Muscle of arm (tissue), 14 donors: ENCODE measurements at places on chromosomes 2 and 18. TPM values are rescaled to one million over a fixed set of nuclear protein-coding genes. Genes with fewer than 3 reads are reported as not detected.

BMP10 gene
- polyA plus RNA-seq, result not detected

HIBCH gene
- polyA plus RNA-seq, result not detected

INPP5D gene
- not detected for polyA plus RNA-seq

SOWAHC gene
- 12.6 TPM for polyA plus RNA-seq

KCNK3 gene
- 5.8 TPM for polyA plus RNA-seq

FAM237A gene
- not detected for polyA plus RNA-seq

PJVK gene
- polyA plus RNA-seq, result 3.7 TPM

LIMS3 gene
- 6.1 TPM for polyA plus RNA-seq

RAB6C gene
- 0.42 TPM for polyA plus RNA-seq

SLC11A1 gene
- polyA plus RNA-seq, result not detected

RABL2A gene
- polyA plus RNA-seq, result 35.8 TPM

ATOH8 gene
- 17.8 TPM for polyA plus RNA-seq

TMEM37 gene
- 8.3 TPM for polyA plus RNA-seq

ATG9A gene
- 31.1 TPM for polyA plus RNA-seq

OXER1 gene
- polyA plus RNA-seq, result 4.9 TPM

PXDN gene
- 130 TPM for polyA plus RNA-seq

CYP27C1 gene
- 6.2 TPM for polyA plus RNA-seq

CD207 gene
- 3.2 TPM for polyA plus RNA-seq

C18orf63 gene
- not detected for polyA plus RNA-seq

FSIP2 gene
- polyA plus RNA-seq, result 1.1 TPM

BBS5 gene
- 4.3 TPM for polyA plus RNA-seq
